DND-41 (cell line): ENCODE measurements at places on chromosomes 6 and 20.

DNA sequence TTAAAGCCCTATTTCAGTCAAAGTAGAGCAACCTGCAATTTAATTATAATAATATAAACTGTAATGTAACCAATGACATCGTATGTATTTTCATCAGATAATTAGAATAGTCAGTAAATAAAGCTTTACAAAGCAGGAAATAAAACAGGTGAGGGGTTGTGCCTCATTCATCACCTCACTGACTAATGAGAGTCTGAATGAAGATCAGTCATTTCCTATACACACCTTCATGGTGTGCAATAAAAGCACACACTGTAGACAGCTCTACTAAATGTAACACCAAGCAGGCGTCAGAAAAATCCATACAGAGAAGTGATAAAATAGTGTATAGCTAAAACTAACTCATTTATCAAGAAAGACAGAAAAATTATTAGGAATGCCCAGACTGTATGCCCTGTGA, 105.9 kb downstream of the MAN1A1 start:
- no peak for DNase-seq
- H3K4me1 ChIP-seq, result no peaks in the 10 kb centered on the region
- H3K36me3 ChIP-seq, result 0 out of 2 replicates have a peak, but pooled peaks cover 5% of the 10 kb centered on the region
- H3K27me3 ChIP-seq, result no peaks in the 10 kb centered on the region
- no peak overlapping the region for H3K27ac ChIP-seq
- no peak overlapping the region for H3K4me3 ChIP-seq

GRCh38 chr20:53399083-53399482, 194.6 kb downstream of the ZNF217 start:
- H3K36me3 ChIP-seq, result no peaks in the 10 kb centered on the region
- no peak for DNase-seq
- no peaks in the 10 kb centered on the region for H3K4me1 ChIP-seq
- peaks cover 8% of the 10 kb centered on the region for H3K27me3 ChIP-seq
- no peak overlapping the region for H3K27ac ChIP-seq

GRCh38 chr6:40054602-40055001, 120.3 kb upstream of the MOCS1 start:
- DNase-seq, result no peak
- H3K27me3 ChIP-seq, result no peaks in the 10 kb centered on the region
- H3K4me1 ChIP-seq, result no peaks in the 10 kb centered on the region

- no peak for DNase-seq
- H3K4me1 ChIP-seq, result no peaks in the 10 kb centered on the region
- H3K36me3 ChIP-seq, result no peaks in the 10 kb centered on the region
- H3K27ac ChIP-seq, result no peak overlapping the region
- no peaks in the 10 kb centered on the region for H3K27me3 ChIP-seq
These were observed 166.5 kb upstream of the JARID2 start for GRCh38 chr6:15079288-15079817.

DNA sequence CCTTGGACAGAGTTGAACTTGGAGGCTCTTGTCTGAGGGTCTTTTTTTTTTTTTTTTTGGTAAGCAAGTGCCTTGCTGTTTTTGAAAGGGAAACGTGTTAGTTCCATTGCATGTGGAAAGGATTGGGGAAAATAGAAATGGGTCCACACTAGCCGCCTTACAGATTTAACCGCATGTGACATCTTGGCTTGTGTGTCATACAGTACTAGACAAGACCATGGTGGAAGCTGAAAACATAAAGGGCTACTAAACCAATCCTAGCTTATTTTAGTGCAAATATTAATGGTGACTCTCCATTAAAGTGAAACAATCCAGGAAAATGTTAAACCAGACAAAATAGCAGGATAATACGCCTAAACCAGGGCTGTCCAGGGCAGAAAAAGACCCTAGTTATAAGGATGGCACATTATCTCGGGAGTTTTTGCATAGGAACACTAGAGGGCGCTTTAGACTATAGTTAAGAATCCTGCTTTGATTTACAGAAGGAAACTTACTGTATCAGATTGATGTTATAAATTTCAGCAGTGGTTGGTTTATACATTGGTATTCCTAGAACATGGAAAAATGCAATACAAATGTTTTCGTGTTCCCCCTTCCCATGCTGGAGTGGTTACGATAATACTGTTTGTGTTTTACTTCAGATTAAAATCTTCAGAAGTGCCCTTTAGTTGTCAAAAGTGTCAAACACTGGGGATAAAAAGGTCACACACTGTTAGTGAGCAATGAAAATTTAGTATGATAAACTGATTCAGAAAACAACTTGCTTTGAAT, 59.8 kb upstream of the DEK start:
- H3K27me3 ChIP-seq, result peaks cover 4% of the 10 kb centered on the region
- H3K36me3 ChIP-seq, result no peaks in the 10 kb centered on the region
- H3K4me1 ChIP-seq, result no peaks in the 10 kb centered on the region
- H3K27ac ChIP-seq, result no peak overlapping the region
- DNase-seq, result peak; percentile 8

GRCh38 chr6:8983202-8983688, 547.9 kb upstream of the SLC35B3 start:
- H3K4me3 ChIP-seq, result no peak overlapping the region
- no peaks in the 10 kb centered on the region for H3K27me3 ChIP-seq
- peak; percentile 64 for DNase-seq

GRCh38 chr6:24848461-24848860, 49.7 kb upstream of the ARMH2 start:
- H3K4me1 ChIP-seq, result no peaks in the 10 kb centered on the region
- no peak overlapping the region for H3K27ac ChIP-seq
- no peaks in the 10 kb centered on the region for H3K27me3 ChIP-seq
- no peak for DNase-seq
- H3K4me3 ChIP-seq, result no peak overlapping the region

- H3K36me3 ChIP-seq, result no peaks in the 10 kb centered on the region
- no peak for DNase-seq
- no peak overlapping the region for H3K4me3 ChIP-seq
- peaks cover 15% of the 10 kb centered on the region for H3K27me3 ChIP-seq
These were observed 1.9 kb downstream of the GRM4 start for GRCh38 chr6:34143884-34144580.

GRCh38 chr6:53042112-53042511, 23.1 kb upstream of the FBXO9 start:
- H3K27me3 ChIP-seq, result no peaks in the 10 kb centered on the region
- no peak for DNase-seq
- H3K4me3 ChIP-seq, result no peak overlapping the region
- no peak overlapping the region for H3K27ac ChIP-seq
- H3K36me3 ChIP-seq, result peaks cover 44% of the 10 kb centered on the region

- H3K27me3 ChIP-seq, result no peaks in the 10 kb centered on the region
- H3K36me3 ChIP-seq, result no peaks in the 10 kb centered on the region
- no peak overlapping the region for H3K27ac ChIP-seq
- no peak for DNase-seq
- H3K4me3 ChIP-seq, result no peak overlapping the region
- H3K4me1 ChIP-seq, result no peaks in the 10 kb centered on the region
These were observed 85.5 kb upstream of the HTR1B start for GRCh38 chr6:77548662-77549366.

DNA sequence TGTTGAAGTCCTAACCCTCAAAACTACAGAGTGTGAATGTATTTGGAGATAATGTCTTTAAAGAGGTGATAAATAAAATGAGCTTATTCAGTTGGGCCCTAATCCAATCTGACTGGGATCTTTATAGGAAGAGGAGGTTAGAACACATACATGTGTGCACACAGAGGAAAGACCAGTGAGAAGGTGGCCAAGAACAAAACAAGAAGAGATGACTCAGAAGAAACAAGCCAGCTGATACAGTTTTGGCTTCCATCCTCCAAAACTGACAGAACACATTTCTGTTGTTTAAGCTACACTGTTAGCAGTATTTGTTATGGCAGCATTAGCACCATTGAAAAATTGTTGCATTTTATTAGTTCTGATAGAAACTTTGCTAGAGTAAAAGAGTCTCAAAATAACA, 609.3 kb upstream of the IMPG1 start:
- H3K4me1 ChIP-seq, result no peaks in the 10 kb centered on the region
- DNase-seq, result no peak
- H3K36me3 ChIP-seq, result no peaks in the 10 kb centered on the region
- no peaks in the 10 kb centered on the region for H3K27me3 ChIP-seq
- no peak overlapping the region for H3K27ac ChIP-seq

DNA sequence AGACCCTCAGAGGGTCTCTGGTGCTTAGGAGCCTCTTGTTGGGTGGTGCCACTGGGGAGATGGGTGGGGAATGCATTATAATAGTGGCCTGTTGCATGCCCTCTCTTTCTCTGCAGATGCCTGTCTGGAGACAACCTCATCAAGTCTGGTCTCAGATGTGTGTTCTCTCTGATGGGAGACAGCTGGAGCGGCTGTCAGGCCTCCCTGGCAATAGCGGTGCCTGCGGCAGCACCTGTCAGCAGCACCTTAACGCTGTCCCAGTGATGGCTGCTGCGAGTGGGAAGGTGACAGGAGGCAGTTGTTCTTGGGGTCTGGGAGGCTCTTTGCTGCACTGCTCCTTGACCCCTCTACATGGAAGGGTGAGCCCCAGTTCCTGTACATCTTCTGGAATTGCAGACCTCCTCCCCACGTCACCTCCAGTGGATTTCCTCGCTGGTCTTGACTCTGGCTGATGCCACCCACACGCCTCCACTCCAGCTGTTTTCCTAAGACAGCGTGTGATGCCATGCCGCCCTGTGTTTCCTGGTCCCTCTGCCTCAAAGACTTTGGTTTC, 63.3 kb upstream of the BLCAP start:
- peaks cover 28% of the 10 kb centered on the region for H3K27me3 ChIP-seq
- H3K4me1 ChIP-seq, result no peaks in the 10 kb centered on the region
- H3K27ac ChIP-seq, result no peak overlapping the region
- H3K36me3 ChIP-seq, result no peaks in the 10 kb centered on the region
- no peak overlapping the region for H3K4me3 ChIP-seq
- DNase-seq, result no peak

DNA sequence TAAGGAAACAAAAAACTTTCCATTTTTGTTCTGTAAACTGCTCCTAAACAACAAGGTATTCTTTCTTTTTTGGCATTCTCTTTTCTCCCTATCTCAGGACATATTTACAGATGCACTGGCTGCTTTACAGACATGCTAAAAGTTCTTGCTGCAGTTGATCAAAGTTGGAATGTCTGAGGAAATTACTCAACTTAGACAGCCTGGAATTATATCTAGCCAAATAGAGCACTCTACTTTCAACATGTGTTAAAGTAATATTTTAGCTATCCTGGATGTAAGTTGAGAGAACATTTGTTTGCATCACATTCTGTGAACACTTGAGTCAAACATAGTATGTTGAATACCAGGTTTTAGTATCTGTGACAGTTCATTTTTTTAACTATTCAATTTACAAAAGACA, 24.8 kb downstream of the TASP1 start:
- peaks cover 61% of the 10 kb centered on the region for H3K4me1 ChIP-seq
- no peak overlapping the region for H3K4me3 ChIP-seq
- H3K36me3 ChIP-seq, result peaks cover 97% of the 10 kb centered on the region
- H3K27ac ChIP-seq, result peak overlapping the region; percentile 61

DNA sequence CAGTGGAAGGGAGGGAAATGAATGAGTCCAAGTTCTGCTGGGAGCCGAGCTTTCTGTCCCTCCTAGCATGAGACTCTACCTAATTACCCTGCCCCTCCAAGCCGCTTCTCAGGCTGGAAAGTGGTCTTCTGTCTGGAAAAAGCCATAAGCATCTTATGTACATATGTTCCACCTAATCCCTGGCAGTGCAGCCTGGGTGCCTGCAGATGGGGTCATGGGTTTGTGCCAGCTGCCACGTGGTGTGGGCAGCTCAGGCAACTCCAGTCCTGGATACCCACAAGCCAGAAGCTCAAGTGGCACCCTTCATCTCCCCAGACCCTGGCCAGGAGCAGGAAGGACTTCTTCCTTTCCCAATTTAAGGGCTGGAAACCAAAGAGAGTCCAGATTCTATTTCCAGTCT, 253.1 kb downstream of the LY86 start:
- DNase-seq, result no peak
- H3K27ac ChIP-seq, result no peak overlapping the region
- no peaks in the 10 kb centered on the region for H3K4me1 ChIP-seq

DNA sequence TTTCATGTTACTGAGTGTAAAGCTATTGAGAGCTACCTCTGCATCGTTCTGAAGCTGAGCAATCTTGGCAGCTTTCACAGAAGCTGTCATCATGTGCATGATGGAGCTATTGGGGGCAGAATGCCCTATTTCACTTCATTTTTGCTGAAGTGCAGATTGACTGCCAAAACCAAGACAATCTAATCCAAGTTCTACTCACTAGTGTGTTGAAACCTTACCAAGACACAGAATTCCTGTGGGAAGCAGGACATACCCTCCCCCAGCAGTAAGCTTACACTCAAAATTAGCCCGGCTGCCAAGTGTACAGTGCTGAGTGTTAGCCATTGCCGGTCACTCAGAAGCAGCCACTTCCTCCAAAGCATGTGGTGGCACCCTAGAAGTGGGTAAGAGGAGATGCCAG, 177.3 kb upstream of the TENT5A start:
- DNase-seq, result no peak
- no peaks in the 10 kb centered on the region for H3K36me3 ChIP-seq
- H3K27me3 ChIP-seq, result no peaks in the 10 kb centered on the region
- no peak overlapping the region for H3K27ac ChIP-seq
- H3K4me3 ChIP-seq, result no peak overlapping the region

DNA sequence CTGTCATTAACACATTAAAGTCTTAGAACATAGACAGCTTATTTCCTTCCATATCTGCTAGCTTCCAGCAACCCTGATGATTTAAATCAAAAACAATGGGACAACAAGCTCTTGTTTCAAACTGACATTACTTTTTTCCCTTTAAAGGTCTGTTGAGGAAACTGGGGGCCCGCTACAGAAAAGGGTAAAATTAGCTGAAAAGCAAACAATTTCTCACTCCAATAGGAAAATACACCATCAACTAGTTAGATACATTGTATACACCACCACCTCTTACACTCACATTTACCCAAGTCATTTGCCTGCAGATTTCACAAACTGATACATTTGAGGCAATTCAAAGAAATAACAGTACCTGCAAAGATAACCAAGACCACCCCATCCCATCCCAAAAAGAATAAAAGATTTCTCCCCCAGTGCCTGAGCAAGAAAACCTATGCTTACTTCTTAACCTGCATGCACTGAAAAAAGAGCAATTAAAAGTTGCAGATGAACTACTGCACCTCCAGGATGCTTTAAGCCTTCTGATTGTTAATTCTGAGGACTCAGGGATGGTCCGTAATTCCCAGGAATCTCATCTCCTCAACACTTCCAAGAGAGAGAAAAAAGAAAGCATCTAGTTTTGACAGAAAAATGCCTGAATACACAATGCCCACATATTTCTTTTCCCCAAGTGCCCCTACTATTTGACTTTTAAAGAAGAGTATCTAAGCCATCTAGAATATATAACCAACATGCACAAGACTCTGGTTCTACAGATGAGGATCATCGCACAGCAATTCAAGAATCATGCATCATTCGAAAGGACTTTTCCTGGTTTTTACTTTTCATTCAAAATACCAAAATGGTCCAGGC, 5.6 kb downstream of the ZMYND8 start:
- 0 out of 2 replicates have a peak overlapping the region, but pooled peaks have one; percentile 26 for H3K4me3 ChIP-seq
- no peaks in the 10 kb centered on the region for H3K27me3 ChIP-seq
- H3K27ac ChIP-seq, result no peak overlapping the region
- peaks cover 48% of the 10 kb centered on the region for H3K36me3 ChIP-seq

DNA sequence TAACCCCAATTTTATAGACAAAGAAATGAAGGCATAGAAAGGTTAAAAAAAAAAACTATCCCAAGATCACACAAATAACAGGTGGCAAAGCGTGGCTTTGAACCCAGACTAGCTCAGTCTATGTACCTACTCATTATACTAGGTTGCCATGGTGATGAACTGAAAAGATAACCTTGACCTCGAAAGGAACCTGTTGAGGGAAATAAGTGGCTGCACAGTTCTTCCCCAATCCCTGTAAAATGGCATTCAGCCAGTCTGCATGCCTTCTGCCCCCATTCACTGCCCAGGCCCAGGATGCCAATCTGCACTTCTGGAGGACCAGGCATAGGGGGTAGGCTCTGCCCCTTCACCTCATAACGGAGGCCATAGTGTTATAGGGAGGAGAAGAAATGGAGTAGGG, 295.2 kb downstream of the PTPRT start:
- no peak for DNase-seq
- H3K4me1 ChIP-seq, result no peaks in the 10 kb centered on the region
- no peaks in the 10 kb centered on the region for H3K36me3 ChIP-seq
